Peyer's patch (tissue), 4 donors: ENCODE measurements at places on chromosomes 5 and 9.
A peak's percentile ranks its signal among the peaks of the same experiment; 100 is the strongest.

DNA sequence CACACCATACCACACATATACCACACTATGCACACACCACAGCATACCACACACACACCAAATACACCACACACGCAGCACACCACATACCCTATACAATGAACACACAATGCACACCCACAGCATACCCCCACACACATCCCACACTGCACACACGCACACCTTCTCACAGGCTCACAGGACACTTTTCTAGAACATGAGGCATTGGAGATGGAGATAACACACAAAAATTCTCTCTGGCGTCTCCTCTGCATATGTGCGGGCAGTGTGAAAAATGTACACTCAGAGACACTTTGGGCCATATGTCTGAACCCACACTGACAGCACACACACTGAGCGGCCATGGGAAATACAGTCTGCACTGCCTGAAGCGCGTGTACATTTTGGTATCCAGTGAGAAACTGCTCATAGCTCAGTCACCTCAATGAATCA, 278.1 kb downstream of the GADD45G start:
- DNase-seq = peak; percentile 21

DNA sequence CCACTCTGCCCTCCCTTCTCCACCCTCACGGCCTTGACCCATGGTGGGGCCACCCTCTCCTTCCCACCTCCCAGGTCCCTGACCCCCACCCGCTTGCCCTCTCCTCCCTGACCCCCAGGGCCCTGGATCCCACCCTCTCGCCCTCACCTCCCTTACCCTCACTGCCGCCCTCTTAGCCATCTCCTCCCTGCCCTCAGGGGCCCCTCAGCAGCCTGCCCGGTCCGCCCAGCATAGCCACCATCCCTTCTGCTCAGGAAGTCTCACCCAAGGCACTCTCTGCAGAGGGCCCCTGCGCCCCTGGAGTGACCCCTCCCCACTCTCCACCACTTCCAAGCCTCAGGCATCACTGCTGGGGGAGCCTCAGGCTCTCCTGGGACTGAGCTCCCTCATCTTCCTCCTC, 66.3 kb downstream of the MRPL36 start:
- no peak for DNase-seq

DNA sequence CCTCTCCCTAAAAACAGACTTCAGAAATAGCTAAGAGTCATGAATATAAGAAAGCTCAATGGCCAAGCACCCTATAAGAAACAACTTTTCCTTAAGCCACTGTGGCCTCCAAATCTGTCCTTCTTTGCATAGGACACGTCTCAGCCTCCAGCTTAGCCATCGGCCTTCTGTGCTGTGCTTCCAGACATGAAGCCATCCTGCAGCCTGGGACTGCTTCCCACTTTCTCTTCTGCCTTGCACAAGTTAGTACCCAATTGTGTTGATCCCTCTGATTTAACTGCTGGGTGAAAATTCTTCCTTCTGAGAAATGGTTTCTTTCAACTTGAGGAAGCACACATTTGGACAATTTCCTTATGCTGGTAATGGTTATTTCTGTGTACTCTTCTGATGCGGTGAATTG, 334.7 kb downstream of the MARCHF11 start:
- DNase-seq = no peak

- DNase-seq = no peak
Observed at GRCh38 chr5:110768138-110768860, 29.5 kb downstream of the SLC25A46 start.

DNA sequence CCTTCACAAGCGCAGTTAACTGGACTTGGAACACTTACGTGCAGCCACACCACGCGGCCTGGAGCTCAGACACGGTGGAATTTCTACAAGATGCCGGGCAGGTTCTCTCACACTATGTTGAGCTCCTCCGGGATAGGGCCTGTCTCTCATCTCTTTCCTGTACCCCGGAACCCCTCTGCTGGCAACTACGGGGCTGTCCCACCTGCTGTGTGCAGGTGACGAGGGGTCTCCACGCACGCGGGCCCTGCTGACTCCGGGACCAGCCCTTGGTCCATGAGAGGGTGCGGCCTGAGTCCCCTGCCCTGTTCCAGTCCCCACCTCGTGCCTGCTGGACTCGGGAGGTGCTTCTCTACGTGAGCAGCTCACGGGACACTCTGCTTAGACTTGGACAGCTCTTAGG, 40.1 kb downstream of the SLC6A3 start:
- DNase-seq = no peak

GRCh38 chr5:177303121-177303924, at the start of the genes PRELID1 and RAB24:
TSS of gene PRELID1 (plus strand) at chr5:177303799. CDS start at chr5:177303986, 187 bp downstream.
TSS of gene RAB24 (minus strand) at chr5:177303719. CDS start at chr5:177303288, 431 bp downstream.
- peak; percentile 92 for DNase-seq

DNA sequence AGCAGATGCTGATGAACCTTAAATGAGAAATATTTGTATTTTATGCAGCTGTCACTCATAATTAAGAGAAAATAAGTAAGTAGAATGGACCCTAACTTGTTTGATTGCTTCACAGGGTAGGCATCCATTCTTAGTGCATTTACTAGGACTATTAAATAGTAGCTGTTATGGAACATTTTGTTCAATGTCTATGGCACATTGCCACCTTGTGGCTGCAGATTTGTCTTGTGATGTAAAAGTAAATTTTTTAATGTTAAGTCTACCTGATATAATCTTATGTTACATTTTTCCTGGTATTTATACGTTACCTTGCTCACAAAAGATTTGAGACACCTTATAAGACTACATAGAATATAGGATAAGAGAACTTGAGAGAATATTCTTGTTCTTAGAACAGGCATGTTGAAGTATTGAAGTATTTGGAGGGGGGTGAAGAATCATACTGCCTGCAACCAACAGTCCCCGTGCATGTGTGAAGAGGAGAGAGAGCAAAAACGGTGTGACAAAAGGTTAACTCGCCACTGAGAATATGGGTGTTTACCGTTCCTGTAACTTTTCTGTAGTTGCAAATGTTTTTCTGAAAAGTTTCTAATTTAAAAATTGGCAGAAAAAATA, 161.1 kb downstream of the MAST4 start:
- peak; percentile 73 for DNase-seq

GRCh38 chr9:81377320-81377719, 312.0 kb downstream of the TLE1 start:
- DNase-seq = no peak

DNA sequence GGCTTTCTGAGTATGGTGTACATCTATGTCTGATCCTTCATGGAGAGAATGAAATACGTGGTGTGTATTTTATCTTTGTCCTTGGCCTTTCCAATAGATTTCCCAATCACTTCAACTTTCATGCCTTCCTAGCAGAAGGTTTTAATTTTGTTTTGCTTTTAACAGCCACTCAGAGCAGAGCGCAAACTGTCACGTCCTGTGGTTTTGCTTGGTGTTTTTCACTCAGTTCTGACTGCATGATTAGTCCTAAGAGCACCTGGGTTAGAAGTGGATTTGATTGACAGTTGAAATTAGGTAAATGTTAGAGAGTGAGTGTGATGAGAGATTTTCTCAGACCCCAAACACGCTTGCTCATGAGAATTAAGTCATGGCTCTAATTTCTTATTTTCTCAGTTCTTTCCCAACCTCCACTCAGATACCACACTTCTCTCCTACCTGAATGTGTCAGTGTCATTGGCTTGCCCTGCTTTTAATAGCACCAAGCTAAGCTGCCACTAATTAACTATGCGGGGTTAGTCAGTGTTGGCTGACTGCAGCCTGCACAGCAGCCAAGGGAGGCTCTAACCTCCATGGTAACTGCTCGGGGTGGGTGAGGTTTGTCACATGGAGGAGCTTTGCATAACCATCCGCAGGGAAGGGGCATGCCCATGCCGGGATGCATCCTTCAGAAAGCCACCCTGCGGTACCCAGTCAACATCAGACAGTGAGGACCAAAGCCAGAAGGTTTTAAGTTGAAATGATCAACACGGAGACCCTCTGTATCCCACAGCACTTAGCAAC, 173.4 kb downstream of the NR3C1 start:
- no peak for DNase-seq

DNA sequence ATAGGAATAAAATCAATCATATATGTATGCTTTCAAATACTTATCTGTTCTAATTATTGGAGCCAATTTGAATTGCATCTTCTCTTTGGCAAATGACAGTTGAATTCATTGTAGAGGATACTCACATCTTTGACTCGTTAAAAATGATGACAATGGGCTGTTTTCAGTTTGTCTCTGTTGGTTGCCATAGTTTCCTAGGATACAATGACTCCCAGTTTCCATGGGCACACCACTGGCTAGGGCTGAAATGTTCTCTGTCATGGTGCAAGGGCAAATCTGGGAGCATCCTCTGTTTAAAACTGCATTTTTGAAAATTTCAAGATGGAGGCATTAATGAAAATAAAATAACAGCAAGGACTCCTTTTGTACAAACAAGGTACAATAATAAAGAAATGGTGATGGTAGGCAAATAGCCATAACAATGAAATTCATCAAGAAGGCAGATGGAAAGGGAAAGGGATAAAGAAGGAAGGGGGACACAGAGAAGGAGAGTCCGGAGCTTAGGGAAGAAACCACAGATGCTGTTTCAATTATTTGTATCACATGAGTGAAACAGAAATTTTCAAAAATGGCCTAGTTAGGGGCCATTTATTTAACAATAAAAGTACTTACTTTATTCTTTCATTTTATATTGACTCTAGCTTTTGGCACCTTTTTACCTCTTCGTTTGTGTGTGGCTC, 378.8 kb upstream of the SEMA6A start:
- DNase-seq = no peak

DNA sequence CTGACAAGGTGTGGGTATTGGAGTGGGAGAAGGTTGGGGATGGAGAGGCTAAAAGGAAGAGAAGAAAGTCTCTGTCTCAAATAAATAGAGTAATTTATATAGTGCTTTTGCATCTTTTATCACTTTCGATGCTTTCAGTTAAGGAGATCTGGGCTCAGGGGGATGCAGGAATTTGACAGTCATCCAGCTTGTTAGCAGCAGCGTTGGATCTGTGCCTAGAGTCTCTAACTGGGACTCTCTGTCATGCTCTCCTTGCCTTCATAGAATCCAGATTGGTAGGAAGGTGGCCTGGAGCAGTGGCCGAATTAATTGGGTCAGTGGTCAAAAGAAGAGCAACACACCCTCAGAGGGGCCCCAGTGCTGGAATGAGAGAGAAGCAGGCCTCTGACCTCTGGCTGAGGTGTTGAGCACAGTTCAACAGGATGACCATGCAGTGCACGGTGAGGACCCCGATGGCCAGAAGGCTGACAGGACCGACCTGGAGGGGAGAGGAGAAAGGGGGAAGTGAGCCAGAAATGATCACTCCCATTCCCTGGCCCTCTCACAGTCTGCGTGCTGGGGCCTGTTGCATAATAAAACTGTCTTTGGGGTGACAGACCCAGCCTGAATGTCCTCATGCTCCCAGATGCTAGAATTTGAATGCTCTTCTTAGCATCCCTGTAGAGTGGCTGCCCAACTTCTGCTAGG, 7.6 kb downstream of the SLC36A3 start:
- DNase-seq = no peak

DNA sequence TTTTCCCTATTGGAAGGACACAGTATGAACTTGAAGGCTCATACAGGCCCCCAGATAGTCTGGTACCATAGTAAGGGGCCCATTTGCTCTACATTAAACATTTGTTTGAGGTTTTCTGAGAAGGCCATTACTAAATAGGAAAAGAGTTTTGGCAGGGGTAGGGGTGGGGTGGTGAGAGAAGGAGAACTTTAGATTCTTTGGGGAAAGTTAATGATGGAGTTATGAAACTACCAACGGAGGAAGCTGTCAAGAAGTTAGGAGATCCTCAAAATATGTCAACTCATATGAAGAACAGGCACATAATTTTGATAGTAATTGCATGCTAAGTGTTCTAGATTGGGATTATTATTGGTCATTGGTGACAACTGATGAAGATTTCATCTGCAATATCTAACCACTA, 114.7 kb downstream of the TAF11L14 start:
- DNase-seq = no peak

DNA sequence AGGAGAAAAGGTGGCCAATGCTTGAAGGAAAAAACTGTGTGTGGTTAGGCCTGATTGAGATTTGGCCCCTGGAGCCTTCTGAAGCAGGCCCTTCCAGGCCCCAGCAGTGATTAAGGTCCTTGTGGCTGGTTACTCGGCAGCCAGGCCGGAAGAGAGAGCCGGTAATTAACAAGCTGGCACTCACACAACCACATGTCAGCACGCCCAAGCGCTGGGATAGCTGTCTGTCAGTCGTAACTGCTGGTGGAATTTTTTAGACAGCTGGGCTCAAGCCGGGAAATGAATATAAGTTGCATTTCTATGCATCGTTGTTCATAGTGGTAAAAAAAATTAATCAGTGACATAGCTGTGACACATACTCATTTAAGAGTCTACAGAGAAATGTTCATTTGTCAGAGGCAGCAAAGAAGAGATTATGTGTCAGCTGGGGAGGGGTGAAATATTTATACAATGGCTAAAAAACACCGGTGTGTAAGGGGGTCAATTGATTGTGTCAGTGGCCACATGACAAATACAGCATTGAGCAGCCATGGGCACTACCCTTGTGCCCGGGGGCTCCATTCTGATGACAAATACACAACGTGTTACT, 13.7 kb upstream of the ARAP3 start:
- no peak for DNase-seq

GRCh38 chr5:40568548-40568947, 111.2 kb upstream of the PTGER4 start:
- DNase-seq = no peak
